ENCODE measurements at places on chromosomes 2 and 18.

DNA sequence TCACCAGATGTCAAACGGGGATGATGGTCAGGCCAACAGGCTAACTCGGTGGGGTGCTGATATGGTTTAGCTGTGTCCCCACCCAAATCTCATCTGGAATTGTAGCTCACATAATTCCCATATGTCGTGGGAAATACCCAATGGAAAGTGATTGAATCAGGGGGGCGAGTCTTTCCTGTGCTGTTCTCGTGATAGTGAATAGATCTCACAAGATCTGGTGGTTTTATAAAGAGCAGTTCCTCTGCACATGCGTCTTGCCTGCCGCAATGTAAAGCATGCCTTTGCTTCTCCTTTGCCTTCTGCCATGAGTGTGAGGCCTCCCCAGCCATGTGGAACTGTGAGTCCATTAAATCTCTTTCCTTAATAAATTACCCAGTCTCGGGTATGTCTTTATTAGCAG is 74.4 kb upstream of the YWHAQ start:
- no peak for DNase-seq

DNA sequence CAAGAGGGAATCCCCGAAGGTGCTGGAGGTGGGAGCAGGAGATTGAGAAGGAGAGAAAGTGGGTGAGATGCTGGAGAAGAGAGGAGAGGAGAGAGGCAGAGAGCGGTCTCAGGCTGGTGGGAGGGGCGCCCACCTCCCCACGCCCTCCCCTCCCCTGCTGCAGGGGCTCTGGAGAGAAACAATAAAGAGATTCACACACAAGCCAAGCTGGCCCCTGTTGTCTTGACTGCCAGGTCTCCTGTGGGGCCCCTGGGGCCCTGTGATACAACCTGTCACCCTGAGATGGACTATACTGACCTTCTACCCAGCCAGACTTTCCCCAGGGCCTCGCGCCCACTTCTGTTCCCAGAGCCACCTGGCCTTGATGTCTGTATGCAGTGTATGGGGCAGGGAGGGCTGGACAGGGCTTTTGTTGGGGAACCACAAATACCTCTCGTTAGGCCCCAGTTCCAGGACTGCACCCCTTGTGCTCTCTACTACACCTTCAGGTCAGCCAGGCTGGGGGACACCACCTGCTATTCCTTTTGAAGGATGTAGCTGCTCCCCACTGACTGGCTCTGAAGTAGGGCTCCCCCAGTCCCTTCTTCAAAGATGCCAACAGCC is 8.0 kb upstream of the SPEG start:
- no peak for DNase-seq

DNA sequence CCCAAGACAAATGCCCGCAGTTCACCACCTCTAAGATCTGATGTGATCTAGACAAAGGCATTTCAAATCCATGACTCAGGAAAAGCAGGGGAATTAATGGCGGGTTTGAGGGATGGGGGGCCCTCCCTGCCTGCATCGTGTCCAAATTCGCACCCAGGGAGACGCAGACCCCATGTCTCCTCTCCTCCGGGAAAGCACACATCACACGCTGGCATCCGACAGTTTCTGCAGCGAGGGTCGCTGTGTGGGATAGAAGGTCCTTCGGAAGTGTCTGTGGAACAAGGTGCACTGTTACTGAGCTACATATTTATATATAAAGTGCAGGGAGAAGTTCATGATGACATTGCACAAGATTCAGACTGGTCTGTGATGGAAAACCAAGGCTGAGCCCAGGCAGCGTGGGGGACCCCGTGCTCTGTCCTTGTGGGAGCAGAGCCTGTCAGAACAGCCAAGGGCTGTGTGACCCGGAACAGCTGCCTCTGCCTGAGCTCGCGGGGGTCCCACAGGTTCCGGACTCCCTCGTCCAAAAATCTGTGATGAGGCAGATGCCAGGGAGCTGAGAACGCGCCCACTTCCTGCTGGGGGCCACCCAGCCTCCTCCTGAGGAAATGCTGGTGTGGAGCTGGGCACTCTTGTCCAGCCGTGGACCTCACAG is 82.3 kb upstream of the CTDP1 start:
- DNase-seq = no peak

GRCh38 chr2:114024326-114024725 is 134.4 kb downstream of the ACTR3 start:
- DNase-seq = no peak

DNA sequence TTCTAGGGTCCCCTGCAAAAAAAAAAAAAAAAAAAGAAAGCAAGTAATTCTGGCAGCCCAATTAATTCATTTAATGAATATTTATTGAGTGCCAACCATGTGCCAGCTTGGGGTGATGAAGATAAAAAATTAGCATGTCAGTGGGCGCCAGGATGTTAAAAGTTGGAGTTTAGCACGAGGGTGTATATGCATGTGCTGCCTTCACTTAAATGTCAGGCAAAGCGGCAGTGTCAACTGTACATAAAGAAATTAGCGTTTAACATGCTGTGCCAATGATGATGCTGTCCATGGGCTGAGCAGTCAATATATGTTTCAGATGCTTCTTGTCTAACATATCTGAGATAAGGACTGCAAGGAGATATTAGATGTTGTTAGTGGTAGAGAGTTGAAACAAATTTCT is 49.5 kb downstream of the ASAP2 start:
- no peak for DNase-seq

- DNase-seq = no peak
Measured at GRCh38 chr18:59182673-59183072, 37.3 kb upstream of the GRP start.

GRCh38 chr2:181862583-181863281 is 28.8 kb upstream of the ITPRID2 start:
- DNase-seq = no peak

DNA sequence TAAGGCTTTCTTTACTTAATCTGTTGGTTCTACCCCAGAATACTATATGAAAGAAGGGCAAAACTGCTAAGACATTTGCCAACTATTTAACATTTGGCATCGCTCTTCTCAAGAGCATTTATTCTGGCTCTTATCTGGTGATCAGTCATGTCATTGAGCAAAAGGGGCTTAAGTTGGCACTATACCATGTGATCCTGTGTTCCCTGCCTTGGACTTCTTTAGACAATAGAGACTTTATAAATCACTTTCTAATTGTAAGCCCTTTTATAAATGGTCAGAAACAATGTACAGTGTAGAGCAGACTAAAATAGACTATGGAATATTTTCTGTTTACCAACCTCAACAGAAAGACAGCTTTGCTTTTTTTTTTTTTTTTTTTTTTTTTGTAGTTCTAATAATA is 52.1 kb downstream of the GTF3C3 start:
- DNase-seq = no peak

DNA sequence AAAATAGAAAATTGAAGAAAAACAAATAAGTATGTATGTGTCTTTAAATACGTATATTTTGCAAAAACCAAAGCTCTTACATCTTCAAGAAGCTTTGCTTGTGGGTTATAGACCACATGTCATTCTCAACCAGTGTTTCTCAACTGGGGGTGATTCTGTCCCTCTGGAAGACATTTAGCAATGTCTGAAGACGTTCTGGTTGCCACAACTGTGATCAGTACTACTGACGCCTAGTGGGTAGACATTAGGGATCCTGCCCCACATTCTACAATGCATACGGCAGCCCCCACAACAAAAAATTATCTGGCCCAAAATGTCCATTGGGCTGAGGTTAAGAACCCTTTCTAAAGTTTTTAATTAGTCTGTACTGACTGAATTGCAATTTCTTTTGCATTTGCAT is 48.4 kb downstream of the UNC50 start:
- DNase-seq = no peak

- no peak for DNase-seq
Measured at GRCh38 chr18:11565716-11566115, 43.7 kb upstream of the SLC35G4 start.

GRCh38 chr18:64330161-64330560 is 181.3 kb upstream of the LINC00305 start:
- no peak for DNase-seq

DNA sequence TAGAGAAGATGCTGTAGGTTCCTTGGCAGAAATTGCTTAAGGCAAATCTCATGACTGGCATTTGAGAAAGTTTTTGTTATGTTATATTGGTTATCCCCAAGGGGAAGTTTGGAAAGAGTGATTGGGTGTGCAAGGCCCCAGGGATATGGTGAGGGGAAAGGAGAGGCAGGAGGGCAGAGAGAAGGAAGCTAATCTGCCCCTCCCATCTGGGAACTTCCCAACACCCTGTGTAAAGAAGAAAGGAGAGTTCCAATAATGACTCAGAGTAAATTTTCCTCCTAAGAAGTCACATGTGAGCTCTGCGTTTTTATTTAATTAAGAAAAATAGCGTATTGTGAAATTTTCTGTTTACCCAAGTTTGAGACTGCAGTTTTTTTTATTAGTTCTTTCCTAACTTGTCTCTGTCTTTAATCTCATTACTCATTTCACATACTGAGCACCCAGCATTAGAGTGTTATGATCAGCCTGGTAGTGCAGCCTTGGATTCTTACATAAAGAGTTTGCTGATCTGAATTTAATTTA is 3.1 kb upstream of the KYNU start:
- no peak for DNase-seq

DNA sequence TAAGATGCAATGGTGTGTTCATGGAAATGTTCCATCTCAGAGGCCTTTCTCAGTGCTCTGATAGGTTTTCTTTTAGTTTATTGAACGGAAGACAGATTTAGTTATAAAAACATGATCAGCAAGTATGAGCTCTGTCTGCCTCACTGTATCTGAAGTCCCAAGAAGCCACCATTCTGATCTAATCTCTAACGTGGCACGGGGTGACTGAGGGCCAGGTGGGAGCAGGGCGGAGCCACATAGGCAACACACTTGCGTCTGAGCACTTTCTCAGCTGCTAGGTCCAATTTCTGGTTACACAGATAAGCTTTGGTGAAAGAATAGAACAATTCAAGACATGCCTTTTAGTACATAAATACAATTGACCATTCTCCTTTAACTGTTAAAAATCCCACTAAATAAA is 60.4 kb downstream of the SNTG2 start:
- DNase-seq = no peak

- no peak for DNase-seq
Measured at GRCh38 chr2:108776475-108776874, 10.1 kb upstream of the CCDC138 start.

DNA sequence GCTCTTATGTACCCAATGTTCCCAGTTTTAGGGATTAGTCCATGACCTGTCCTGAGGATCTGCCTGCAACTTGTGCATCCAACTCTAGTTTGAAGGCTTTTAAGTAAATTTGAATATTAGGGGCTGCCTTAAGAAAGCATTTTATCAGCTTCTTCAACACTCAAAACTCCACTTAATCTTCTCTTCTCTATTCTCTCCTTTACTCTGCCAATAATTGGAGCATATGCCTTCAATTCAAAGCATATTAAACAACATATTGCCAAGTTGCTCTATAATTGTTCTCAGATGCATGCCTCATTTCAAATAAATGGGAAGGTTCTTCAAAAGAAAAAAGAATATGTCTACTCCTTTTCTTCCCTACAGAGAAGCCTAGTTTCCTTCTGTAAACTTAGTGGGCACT is 84.8 kb upstream of the NCKAP5 start:
- no peak for DNase-seq

- DNase-seq = no peak
Measured at GRCh38 chr2:218887079-218887478, 6.4 kb downstream of the WNT10A start.

DNA sequence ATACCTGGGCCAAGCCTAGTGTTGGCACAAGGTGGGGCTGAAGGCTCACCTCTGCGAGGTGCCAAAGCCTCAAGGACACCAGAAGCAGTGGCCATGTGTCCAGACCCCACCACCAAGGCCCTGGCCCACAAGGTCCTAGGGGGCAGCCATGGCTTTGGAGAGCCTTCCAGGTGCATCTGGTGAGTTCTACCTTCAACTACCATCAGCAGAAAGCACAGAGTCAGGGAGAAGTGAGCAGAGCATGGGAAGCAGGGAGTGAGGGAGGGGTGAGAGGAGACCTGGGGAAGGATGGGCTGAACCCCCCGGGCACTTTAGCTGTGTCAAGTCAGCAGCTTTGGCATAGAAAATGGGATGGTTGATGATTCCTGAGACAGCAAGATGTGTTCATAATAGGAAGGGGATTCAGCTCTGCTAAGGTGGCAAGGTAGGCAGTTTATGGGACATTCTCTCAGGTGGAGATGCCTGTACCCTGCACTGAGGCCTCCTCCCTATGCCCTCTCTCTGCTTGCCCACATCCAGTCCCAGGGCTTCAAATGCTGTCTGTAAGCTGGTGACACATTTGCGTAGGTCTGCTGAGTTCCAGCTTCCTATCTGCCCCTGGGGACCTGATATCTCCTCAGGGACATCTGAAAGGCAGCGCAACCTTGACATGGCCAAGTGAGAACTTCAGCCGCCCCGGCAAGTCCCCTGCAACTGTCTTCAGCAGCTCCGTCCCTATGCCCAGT is 83.4 kb upstream of the RGPD5 start:
- no peak for DNase-seq

GRCh38 chr2:29367986-29368658 is 252.9 kb downstream of the CLIP4 start:
- no peak for DNase-seq

- no peak for DNase-seq
Measured at GRCh38 chr2:44623622-44624351, 262.0 kb downstream of the CAMKMT start.

- no peak for DNase-seq
Measured at GRCh38 chr2:43375746-43376522, 149.5 kb upstream of the ZFP36L2 start.

DNA sequence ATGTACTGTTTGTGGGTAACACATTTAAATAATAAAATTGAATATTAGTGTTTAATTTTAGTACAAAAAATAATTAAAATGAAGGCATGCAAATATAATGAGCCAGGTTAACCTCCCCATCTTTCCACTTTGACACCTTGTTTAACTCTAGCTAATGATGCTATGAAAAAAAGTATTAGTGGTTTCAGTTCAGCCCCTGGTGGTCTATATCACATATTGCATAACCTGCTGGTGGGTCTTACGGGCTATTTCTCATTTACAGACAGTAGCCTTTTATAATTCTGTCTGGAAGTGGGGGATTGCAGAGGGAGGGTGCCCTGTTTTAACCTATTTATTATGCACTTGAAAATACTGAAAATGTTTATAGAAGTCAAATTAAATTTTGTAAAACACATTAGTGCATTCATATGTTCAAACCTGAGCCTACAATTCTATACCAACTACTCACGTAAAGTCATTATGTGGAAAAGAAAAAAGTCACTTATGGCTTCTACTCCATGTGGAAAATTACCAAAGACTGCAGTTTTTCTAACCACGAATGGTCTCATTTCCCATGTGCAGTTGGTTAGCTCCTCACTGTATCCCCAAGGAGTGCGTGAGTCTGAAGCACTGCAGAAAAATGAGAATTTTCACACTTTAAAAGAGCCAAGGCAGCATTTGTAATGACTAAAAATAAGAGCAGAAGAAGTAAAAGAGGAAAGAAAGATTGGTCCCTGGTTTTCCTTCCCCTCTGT is 381.0 kb downstream of the MTX2 start:
- no peak for DNase-seq

- DNase-seq = no peak
Measured at GRCh38 chr2:112885506-112885902, 25.5 kb upstream of the IL37 start.
